ENCODE measurements at places on chromosomes 3 and 15.

- no peak for DNase-seq
Measured at GRCh38 chr3:166446291-166446690, 609.1 kb upstream of the BCHE start.

DNA sequence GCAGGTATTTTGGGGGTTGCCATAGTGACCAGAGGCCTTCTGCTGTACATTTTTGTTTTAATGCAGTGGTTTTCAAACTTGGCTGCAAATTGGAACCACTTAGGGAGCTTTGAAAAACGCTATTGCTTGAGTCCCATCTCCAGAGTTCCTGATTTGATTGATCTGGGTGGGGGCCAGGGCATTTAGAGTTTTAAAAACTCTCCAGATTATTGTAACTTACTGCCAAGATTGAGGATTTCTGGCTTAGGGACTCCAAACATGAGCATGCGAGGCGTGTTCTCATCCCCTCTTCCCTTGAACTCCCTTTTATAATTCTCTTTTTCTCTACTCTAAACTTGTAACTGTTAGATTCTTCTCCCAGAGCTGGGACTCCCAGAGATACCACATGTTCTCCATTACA is 340.8 kb upstream of the SUCLG2 start:
- DNase-seq: no peak

DNA sequence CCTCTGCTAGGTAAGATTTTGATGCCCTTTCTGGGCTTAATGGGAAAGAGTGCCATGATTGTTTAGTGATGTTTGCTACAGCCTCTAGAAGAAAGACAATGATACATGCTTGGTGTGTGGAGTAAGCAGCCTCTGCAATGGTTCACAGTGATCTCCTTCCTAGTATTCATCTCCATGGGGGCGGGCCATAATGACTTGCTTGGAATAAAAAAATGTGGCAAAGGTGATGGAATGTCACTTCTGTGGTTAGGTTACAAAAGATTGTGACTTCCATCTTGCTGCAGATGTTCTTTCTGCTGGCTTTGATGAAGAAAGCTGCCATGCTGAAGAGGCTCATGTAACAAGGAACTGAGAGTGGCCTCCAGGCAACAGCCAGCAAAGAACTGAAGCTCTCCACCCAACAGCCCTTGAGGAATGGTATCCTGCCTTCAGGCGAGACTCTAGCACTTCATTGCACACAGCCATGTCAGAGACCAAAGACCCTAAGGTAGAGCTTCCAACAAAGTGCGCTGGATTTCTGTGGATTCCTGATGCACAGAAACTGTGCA is 139.1 kb upstream of the LRIG1 start:
- no peak for DNase-seq

- no peak for DNase-seq
Measured at GRCh38 chr15:70199540-70200410, 102.1 kb upstream of the TLE3 start.

- DNase-seq: no peak
Measured at GRCh38 chr3:195086341-195086740, 184.6 kb downstream of the XXYLT1 start.

GRCh38 chr15:89575656-89576416 is 567 bp downstream of the TICRR start:
- DNase-seq: no peak

- DNase-seq: peak; percentile 53
Measured at GRCh38 chr15:100537331-100537730, 8.6 kb upstream of the CERS3 start.

- DNase-seq: no peak
Measured at GRCh38 chr15:85149465-85150129, 167.9 kb downstream of the PDE8A start.

DNA sequence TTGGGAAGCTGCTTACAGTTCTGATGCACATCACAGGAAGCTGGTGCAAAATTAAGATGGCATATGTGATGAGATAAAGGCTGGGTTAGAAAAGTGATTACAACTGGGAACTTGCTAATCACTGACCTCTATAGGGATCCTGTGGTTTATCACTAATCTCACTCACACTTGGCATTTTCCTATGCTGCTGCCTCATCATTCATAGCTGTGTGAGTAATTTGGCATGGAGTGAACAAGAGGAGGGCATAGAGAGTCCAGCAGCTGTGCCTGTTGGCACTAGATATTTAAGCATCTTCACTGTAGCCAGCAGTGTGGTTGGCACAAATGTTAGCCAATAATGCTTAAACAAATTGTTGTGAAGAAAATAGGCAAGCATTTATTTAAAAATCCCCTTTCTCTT is 217.7 kb upstream of the CGNL1 start:
- DNase-seq: peak; percentile 96

DNA sequence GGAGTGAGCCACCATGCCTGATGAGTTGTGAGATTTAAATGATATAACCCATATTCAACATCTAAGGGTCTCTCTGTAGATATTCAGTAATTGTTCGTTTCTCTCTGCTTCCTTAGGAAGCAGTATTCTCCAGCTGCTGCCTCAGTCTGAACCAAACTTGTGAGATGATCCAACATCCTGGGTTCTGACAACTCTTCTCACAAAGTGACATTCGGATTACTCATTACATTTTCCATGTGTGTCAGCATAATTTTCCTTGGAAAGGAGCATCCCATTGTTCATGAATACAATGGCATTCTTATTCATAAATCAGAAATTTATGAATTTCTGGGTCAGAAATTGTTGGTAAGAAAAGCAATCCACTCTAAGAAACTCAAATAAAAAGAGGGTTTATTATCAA is 15.0 kb upstream of the SEC22A start:
- DNase-seq: no peak

DNA sequence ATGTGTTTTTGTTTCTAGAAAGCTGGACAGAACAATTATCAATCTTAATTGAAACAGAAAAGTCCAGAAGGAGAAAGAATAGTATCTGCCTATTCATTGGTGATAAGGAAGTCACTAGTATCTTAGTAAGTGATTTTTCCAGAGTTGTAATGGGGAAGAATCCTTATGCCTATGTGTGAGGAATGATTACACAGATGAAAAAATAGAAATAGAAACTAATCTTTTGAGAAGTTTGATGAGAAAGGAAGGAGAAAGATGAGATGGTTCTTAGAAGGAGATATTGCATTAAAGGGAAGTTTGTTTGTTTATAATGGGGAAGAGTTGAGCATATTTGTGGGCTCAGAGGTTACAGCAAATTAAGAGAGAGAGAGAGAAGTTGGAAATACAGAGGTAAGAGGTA is 42.7 kb upstream of the CBLB start:
- no peak for DNase-seq

DNA sequence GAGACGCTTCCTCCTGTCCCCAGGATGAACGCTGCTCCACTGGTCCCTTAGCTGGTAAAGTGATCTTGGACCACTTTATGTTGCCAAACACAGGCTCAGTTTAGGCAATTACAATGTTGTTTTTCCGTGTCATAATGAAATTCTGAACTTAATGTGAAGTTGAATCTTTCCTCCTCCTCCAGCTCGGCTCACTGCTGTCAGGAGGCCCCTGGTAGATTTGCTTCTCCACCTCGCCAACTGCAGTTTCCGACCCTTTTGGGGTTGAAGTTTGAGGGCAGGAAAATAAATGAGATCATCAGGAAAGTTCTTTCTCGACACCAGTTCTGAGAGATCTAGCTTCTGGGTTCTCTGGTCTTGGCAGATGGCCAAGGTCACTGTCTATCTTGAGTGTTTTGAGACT is 27.8 kb downstream of the CFAP161 start:
- DNase-seq: no peak

- no peak for DNase-seq
Measured at GRCh38 chr15:61996056-61996635, 64.1 kb downstream of the VPS13C start.

- no peak for DNase-seq
Measured at GRCh38 chr3:82038556-82038955, 277.1 kb upstream of the GBE1 start.

- no peak for DNase-seq
Measured at GRCh38 chr15:41417418-41418195, 712 bp downstream of the RTF1 start.

GRCh38 chr3:101725890-101726275 is 1.5 kb downstream of the CEP97 start:
- peak; percentile 51 for DNase-seq

DNA sequence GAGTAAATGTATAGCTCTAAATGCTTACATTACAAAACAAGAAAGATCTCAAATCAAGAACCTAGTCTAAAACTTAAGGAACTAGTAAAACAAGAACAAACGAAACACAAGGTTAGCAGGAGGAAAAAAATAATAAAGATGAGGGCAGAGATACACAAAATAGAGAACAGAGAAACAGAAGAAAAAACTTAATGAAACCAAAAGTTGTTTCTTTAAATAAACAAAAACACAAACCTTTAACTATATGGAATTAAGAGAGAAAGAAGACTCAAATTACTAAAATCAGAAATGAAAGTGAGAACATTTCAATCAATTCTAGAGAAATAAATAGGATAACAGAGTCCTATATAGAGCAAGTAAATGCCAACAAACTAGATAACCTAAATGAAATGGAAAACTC is 59.6 kb downstream of the DLG1 start:
- DNase-seq: no peak

DNA sequence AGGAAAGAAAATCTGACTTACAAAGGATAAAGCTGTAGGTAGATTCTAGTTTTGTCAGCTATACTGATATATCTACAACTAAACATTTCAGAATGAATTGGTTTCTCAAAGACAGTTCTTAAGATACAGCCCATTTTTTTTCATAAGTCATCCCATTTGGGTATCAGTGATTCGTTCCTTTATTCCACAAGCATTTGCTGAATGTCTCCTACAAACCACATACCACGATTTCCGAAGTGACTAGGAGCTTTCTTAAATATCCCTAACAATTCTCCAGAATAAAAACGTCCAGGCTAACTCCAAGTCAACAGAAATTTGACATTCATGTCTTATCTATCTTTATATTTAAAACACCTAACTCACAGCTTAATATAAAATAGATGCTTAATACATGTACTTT is 59.8 kb downstream of the TP53BP1 start:
- DNase-seq: no peak

- DNase-seq: no peak
Measured at GRCh38 chr3:85781806-85782205, 823.0 kb downstream of the CADM2 start.

DNA sequence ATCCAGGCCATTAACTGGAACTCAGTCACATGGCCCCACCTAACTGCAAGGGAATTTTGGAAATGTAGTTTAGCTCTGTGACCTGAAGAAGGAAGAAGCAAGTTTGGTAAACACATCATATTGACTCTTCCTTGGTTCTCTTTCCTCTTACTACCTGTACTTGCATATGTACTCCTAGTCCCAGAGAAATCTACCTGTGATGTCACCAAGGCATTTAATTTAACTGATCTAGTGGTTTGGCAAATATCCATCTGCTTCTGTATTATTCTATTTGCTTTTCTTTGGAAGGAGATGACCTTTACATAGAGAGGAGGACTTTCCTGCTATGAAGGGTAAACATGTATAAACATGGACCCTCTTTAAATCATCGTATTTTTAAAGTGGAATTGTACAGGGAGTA is 150.8 kb downstream of the TMEM108 start:
- no peak for DNase-seq

DNA sequence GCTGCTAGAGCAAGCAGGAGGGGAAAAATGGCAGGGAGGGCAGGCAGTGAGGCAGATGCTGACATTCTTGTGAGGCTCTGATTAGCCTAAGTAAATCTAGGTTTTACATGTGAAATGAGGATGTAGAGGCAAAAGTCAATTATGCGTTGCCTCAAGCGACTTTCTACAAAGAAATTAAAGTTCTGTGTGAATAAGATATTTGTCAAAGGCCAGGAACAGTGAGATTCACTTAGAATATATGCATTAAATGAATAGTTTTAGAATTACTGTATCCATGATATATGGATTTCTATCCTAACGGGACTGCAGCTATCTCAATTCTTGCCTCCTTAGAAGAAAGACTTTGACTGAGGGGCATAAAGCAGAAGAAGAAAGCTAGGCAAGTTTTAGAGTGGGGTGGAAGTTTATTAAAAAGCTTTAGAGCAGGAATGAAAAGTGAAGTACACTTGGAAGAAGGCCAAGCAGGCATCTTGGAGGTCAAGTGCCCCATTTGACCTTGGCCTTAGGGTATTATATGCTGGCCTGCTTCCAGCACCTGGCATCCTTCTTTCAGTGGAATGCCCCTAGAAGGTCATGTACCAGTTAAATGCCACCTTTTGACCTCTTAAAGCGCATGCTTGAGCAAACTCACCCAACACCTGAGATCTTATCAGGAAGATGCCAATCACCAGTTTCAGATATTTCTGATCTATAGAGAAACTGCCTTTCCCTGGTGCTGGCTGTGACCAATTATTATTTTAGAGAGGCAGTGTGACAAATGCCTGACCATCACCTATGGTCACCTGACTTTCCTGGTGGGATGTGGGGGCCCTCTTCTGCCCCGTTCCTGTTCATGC is 38.2 kb downstream of the OSTN start:
- DNase-seq: no peak

DNA sequence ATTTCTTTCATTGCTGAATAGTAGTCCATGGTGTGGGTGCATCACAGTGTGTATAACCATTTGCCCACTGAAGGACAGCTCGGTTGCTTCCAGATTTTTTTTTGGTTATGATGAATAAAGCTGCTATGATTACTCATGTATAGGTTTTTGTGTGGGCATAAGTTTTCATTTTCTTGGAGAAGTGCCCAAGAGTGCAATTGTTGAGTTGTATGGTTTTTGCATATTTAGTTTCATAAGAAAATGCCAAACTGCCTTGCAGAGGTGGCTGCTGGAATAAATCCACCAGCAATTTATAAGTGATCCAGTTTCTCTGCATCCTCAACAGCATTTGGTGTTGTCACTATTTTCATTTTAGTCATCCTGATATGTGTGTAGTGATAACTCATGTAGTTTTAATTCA is 8.4 kb upstream of the SPESP1 start:
- no peak for DNase-seq

- DNase-seq: no peak
Measured at GRCh38 chr15:45201557-45201859, 13.7 kb upstream of the SHF start.

- DNase-seq: peak; percentile 33
Measured at GRCh38 chr3:60046210-60046609, 996.4 kb upstream of the CFAP20DC start.

GRCh38 chr3:36212251-36212650 is 168.1 kb upstream of the STAC start:
- DNase-seq: no peak

GRCh38 chr3:73451301-73451944 is 173.3 kb downstream of the PDZRN3 start:
- no peak for DNase-seq

DNA sequence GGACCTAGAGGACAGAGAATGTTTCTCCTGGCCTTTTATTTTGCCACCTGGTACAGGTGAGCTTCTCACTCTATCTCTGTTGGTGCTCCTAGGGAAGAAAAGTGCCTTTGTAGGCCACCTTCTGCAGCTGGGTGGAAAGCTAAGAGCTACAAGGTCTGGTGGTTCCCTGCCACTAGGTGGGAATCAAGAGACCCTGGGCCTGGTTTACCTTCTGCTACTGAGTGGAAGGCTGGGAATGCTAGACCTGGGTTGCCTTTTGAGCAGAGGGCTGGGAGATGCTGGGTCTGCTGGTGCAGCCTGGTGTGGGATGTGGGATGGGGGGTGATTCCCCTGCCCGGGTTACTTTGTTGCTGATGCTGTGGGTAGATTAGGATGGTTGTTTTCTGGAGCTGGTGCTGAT is 72.6 kb downstream of the EBLN2 start:
- no peak for DNase-seq

GRCh38 chr3:196552253-196552652 is 16.1 kb downstream of the WDR53 start:
- no peak for DNase-seq

GRCh38 chr15:71804226-71804625 is 6.1 kb upstream of the NR2E3 start:
- no peak for DNase-seq
